Immature natural killer cell (primary cell): ENCODE measurements at places on chromosomes 5 and 9. TPM values are rescaled to one million over a fixed set of nuclear protein-coding genes. Genes with fewer than 3 reads are reported as not detected.

GRCh38 chr5:143698574-143698973, 113.4 kb upstream of the HMHB1 start:
- no peaks in the 10 kb centered on the region for H3K36me3 ChIP-seq
- H3K27me3 ChIP-seq, result peaks cover 6% of the 10 kb centered on the region
- no peak overlapping the region for H3K4me3 ChIP-seq
- H3K4me1 ChIP-seq, result peaks cover 34% of the 10 kb centered on the region
- no peak for DNase-seq

DNA sequence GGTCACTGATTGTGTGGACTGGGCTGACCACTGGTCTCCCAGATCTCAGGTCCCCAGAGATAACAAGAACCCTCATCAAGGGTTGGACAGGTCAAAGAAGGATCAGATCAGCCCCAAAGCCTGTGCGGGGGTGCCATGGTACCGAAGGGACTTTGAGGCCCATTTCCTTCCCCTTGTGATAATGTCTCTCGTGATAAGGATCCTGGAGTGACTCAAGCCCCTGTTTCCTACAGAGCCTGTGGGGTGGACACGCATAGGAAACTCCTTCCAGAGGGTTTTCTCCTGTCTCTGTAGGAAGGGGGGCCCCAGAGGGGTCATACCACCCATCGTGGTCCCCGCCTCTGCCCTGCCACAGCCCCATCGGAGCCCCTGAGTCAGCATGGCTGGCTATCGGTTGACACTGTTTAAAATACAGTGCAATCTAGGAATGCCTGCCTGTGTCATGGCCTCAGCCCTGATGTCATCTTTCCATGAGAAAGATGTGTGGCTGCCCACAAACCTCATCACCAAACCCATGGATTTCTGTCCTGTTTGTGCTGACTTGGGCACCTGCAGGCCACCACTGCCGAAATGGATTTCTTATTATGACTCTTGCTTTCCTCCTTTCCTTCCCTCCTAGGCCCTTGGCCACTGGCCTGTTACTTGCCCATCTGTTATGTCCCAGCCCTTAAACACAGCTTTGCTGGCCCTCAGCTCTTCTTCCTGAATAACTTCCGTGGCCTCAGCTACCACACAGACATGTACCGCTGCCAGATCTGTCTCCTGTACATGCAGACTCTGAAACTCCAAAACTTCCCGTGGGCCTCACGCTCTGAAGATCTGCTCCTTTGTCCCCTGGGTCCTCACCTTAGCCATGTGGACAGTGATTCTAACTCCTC, 2.9 kb upstream of the CSF2 start:
- H3K36me3 ChIP-seq, result no peaks in the 10 kb centered on the region
- H3K4me1 ChIP-seq, result peaks cover 56% of the 10 kb centered on the region
- H3K4me3 ChIP-seq, result no peak overlapping the region
- peaks cover 2% of the 10 kb centered on the region for H3K27me3 ChIP-seq

DNA sequence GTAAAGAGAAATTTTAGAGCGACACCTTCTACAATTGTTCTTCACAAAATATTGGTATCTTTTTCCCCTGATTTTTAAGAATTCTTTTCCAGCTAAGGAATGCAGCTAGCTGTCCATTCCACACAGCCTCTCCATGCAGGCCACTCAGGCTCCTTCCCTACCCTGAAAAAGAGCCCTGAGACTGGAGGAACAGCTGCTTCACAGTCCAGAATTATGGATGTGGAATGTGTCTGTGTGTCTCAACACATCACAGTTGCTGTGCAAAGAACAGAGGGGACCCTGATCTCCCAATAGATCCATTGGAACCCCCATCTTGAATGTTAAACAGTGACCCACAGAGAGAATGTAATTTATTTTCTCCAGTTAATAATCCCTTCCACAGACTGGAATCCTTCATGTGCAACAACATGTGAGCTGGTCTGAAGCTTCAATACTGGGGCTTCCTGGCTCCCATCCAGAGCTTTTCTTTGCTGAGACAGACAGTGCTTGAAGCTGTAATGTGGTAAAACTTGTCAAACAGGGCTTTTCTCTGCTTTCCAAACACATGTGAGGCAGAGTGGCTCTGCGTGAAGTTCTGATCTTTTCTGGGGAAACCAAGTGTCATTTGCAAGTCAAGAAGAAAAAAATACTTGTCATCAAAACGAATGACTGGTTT, 53.3 kb upstream of the SMC5 start:
- H3K4me3 ChIP-seq, result no peak overlapping the region
- no peaks in the 10 kb centered on the region for H3K36me3 ChIP-seq
- H3K27ac ChIP-seq, result no peak overlapping the region
- H3K27me3 ChIP-seq, result no peaks in the 10 kb centered on the region
- no peaks in the 10 kb centered on the region for H3K4me1 ChIP-seq

DNA sequence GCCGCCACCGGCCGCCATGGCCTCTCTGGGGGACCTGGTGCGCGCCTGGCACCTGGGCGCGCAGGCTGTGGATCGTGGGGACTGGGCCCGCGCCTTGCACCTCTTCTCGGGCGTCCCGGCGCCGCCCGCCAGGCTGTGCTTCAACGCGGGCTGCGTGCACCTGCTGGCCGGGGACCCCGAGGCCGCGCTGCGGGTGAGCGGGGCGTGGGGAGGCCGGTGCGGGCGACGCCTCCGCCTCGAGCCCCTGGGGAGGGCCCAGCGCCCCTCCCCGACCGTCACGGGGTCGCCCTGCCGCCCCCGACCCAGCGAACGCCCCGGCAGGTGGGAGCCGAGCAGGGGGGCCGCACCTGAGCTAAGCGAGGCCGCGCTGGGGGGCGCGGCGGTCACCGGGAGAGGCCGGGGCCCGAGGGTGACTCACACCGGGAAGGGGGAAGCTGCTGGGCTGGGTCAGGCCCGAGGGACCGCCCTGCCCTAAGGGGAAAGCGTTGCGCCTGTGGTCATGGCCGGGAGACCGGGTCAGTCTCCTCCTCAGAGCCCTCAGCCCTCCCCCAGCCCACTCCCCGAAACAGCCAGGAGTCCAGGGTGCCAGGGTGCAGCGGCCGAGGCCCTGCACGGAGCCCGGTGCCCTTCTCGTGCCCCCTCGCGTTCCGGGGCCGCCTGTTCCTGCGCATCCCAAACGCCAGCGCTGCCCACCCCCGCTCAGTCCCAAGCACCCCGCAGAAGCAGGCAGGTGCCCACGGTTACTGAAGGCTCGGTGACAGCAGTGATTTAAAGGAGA, 510 bp downstream of the NOXA1 start:
- H3K27ac ChIP-seq, result no peak overlapping the region
- H3K4me1 ChIP-seq, result peaks cover 11% of the 10 kb centered on the region
- H3K4me3 ChIP-seq, result peak overlapping the region; percentile 71
- no peak for DNase-seq

GRCh38 chr5:126849101-126849678, 72.3 kb downstream of the LMNB1 start:
- no peaks in the 10 kb centered on the region for H3K36me3 ChIP-seq
- H3K27ac ChIP-seq, result no peak overlapping the region
- H3K27me3 ChIP-seq, result peaks cover 3% of the 10 kb centered on the region
- H3K4me1 ChIP-seq, result peaks cover 57% of the 10 kb centered on the region
- no peak for DNase-seq
- H3K4me3 ChIP-seq, result no peak overlapping the region

GRCh38 chr5:132426525-132427138, 57.1 kb downstream of the SLC22A5 start:
- peak overlapping the region; percentile 78 for H3K4me3 ChIP-seq
- peaks cover 17% of the 10 kb centered on the region for H3K27me3 ChIP-seq
- peaks cover 41% of the 10 kb centered on the region for H3K36me3 ChIP-seq
- DNase-seq, result peak; percentile 84

DNA sequence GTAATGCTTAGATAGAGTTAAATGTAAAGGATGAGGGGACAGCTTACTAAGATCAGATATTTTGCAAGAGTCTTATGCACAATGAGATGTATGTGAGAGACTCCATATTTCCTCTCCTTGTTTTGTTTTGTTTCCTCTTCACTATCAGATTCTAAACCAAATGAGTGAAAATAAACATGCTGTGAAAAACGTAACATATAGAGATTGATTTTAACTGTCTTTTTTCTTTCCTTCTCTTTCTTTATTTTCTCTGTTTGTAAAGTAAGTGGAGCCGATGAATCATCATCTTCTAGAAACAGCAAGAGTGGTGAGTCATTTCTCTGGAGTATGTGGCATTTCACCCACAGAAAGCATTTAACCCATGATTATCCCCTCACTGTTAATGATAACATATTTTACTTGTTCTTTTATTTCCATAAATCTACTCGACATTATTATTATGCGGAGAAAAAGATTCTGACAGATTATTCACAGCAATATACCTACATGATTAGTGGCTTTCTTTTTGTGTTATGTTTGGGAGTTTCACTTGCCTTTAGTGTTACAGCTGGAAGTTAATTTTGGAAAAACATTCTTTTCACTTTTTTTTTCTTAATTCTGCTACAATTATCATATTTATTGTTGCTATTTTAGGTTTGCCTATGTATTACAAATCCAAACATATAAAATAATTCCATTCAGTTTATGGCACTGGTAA, 2.1 kb upstream of the ANXA1 start:
- DNase-seq, result peak; percentile 45
- H3K4me1 ChIP-seq, result peaks cover 51% of the 10 kb centered on the region

DNA sequence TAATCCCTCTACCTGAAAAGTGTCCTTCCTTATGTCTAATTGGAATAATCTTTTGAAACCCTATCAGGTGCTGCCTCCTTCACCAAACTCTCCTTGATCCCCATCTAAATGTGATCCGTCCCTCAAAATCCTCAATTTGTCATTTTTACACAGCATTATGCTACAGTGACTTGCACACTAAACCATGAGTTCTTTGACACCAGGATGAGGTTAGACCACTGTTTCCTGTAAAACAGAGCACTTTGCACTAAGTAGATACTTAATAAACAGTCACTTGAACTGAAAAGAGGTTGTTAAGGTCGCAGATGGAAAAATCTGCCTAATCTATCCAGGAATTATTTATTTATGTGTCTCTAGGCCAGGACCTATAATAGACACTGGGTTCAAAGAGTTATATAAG, 44.2 kb upstream of the TLX3 start:
- H3K4me3 ChIP-seq, result peak overlapping the region; percentile 79
- H3K4me1 ChIP-seq, result peaks cover 57% of the 10 kb centered on the region
- no peak overlapping the region for H3K27ac ChIP-seq

GABRA1 gene
- polyA plus RNA-seq, result not detected

GRCh38 chr5:52804387-52804791, 16.7 kb downstream of the ITGA1 start:
- H3K27me3 ChIP-seq, result peaks cover 10% of the 10 kb centered on the region
- peaks cover 5% of the 10 kb centered on the region for H3K36me3 ChIP-seq
- no peak for DNase-seq

GEMIN5 gene
- polyA plus RNA-seq, result 1.3 TPM

DNA sequence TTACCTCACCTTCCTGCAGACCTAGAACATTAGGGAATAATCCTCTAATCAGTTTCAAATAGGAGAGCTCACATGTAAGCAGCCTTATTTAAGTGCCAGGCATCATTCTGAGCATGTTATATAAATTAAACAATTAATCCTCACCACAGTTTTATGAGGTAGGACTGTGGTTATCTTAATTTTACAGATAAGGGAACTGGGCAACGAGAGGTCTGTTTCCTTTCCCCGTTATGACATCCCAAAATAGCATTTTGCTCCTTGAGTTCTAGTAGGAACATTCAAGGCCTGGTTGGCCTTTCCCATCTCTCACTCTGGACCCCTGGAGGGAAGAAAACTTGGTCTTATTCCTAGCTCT, 19.1 kb upstream of the IFNB1 start:
- no peak for DNase-seq
- H3K36me3 ChIP-seq, result no peaks in the 10 kb centered on the region
- H3K4me3 ChIP-seq, result peak overlapping the region; percentile 83

DNA sequence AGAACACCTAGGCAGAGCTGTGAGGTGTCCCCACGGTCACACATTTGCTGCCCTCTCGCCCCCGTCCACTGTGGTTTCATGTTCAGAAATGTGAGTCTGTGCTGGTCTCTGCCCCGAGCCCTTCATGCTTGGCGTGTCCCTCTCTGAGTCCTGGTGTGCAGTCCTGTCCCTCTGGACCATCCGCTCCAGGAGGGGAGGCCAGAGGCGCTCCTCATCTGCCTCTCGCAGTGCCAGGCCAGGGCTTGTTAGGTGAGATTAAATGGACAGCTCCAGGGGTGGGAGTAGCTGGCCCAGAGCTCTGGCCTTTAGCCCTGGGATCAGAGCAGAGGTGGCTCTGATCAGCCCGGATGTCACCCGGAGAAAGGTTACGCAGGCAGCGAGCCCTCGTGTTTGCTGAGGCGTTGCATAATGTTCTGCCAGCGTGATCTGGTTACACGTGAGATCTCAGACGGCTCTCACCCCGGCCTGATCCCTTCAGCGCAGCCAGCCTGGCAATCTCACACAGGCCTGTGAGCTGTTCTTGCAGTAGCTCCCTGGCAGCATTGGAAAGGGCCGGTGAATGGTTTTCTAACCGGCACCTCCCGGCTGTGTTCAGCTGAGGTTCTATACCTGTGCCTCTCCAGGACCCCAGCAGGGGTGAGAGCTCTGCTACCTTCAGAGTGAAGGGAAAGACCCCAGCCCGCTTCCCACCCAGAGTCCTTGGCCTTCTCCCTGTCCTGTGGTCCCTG, 24.5 kb downstream of the PTGES2 start:
- H3K4me1 ChIP-seq, result peaks cover 27% of the 10 kb centered on the region
- no peak for DNase-seq
- peaks cover 3% of the 10 kb centered on the region for H3K27me3 ChIP-seq
- no peak overlapping the region for H3K27ac ChIP-seq
- peaks cover 14% of the 10 kb centered on the region for H3K36me3 ChIP-seq

DNA sequence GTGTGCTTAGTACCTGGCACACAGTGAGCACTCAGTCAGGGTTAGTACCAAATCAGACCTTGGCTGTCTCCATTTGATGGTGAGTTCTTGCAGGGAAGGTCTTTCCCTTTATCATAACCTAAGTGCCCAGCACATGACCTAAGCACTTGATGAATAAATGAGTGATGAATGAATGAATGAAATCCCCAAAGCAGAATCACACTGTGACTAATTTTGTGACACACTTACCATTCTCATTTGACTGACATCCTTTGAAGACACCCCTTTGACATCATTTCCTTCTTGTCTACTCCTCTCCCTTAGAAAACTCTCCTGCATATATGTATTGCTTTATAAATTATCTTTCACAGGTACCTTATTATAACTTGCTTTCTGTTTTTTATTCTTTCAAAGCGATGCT, 130.2 kb upstream of the ELL2 start:
- no peaks in the 10 kb centered on the region for H3K27me3 ChIP-seq
- no peak overlapping the region for H3K27ac ChIP-seq
- DNase-seq, result no peak
- H3K4me3 ChIP-seq, result no peak overlapping the region

DNA sequence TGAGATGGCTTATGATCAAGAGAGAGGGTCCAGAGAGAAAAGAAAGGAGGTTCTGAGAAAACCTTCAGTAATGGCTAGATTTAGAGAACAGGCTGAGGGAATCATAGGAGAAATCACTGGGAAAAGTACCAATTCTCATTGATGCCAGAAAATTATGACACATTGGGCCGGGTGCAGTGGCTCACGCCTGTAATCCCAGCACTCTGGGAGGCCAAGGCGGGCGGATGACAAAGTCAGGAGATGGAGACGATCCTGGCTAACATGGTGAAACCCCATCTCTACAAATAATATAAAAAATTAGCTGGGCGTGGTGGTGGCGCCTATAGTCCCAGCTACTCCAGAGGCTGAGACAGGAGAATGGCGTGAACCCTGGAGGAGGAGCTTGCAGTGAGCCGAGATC, 29.5 kb upstream of the PLIN2 start:
- DNase-seq, result no peak
- H3K27me3 ChIP-seq, result peaks cover 5% of the 10 kb centered on the region
- no peak overlapping the region for H3K4me3 ChIP-seq

GRCh38 chr9:129484352-129485000, 136.4 kb downstream of the C9orf50 start:
- peaks cover 26% of the 10 kb centered on the region for H3K27me3 ChIP-seq
- H3K27ac ChIP-seq, result peak overlapping the region; percentile 83
- peaks cover 22% of the 10 kb centered on the region for H3K4me1 ChIP-seq
- H3K4me3 ChIP-seq, result peak overlapping the region; percentile 38
- no peak for DNase-seq
- H3K36me3 ChIP-seq, result no peaks in the 10 kb centered on the region
